ENCODE measurements at places on chromosomes 16 and 17.
A peak's percentile ranks its signal among the peaks of the same experiment; 100 is the strongest.

GRCh38 chr17:11239379-11239970 lies 1.5 kb upstream of the SHISA6 start:
- DNase-seq: no peak

DNA sequence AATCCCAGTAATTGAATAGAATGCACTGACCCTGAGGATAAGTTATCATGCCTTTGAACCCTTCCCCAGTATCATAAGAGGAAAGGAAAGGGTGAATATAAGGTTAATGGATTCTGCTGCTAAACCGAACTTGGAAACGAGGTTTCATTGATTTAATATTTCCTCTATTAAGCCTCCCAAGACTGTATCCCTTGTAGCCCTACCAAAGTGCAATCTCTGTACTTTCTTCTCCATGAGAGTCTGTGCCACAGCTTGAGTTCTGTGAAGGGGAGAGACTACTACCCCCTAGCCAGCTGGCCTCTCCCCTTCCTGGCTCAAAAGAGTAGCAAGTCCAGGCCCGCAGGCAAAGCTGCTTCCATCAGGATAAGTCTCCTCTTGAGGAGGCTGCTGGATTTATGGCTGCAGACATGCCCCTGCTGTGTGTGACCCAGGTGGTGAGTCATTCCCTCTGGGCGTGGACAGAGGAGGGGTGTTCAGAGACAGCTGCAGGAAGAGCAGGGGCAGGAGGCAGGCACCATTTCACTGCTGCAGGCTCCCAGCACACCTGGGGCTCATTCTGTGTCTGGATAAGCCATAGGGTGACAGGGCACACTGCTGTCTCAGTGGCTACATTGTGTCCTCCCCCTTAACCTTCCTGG lies 58.4 kb downstream of the TOM1L2 start:
- peak; percentile 42 for DNase-seq

DNA sequence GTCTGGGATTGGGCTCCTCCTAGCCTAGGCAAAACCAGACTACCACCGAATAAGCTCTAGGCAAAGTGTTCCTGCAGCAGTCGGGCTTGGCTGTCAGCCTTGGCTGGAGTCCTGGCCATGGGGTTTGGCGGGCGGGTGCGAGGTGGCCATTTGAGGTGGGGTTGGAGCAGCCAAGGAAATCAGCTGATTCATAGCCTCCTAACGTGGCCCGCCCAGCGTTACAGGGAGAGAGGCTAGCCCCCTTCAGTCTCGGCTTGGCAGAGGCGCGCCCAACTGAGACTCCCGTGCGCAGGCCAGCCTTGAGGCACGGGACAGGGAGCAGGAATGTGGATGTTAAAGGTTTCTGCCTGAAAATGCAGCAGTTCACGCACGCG lies 1.9 kb downstream of the PMP22 start:
- peak; percentile 90 for DNase-seq

- DNase-seq: no peak
These were observed 6.1 kb downstream of the USP7 start for GRCh38 chr16:8957509-8958157.

GRCh38 chr17:45147581-45148182 lies 593 bp upstream of the HEXIM1 start:
- DNase-seq: peak; percentile 80

DNA sequence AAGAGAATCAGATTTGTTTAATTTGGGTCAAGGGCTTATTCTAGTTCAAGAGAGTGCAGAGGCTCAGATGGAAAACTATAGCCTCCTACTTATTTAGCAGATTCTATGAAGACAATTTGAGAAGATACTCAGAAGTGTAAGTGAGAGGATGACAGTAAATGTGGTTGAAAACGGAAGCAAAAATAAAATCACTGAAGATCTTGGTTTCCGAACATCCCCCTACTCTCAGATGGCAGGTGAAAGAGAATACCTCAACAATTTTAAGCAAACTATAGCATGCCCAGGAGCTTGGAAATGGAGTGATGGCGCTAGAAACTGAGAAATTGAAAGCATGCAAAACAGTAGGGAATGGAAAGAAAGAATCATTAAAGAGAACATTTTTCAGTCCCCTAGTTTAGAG lies 705.5 kb upstream of the CDH8 start:
- no peak for DNase-seq

GRCh38 chr17:56831369-56832095 lies 2.2 kb downstream of the C17orf67 start:
- no peak for DNase-seq

- DNase-seq: peak; percentile 22
These were observed 154.2 kb downstream of the PITPNC1 start for GRCh38 chr17:67531291-67531690.

DNA sequence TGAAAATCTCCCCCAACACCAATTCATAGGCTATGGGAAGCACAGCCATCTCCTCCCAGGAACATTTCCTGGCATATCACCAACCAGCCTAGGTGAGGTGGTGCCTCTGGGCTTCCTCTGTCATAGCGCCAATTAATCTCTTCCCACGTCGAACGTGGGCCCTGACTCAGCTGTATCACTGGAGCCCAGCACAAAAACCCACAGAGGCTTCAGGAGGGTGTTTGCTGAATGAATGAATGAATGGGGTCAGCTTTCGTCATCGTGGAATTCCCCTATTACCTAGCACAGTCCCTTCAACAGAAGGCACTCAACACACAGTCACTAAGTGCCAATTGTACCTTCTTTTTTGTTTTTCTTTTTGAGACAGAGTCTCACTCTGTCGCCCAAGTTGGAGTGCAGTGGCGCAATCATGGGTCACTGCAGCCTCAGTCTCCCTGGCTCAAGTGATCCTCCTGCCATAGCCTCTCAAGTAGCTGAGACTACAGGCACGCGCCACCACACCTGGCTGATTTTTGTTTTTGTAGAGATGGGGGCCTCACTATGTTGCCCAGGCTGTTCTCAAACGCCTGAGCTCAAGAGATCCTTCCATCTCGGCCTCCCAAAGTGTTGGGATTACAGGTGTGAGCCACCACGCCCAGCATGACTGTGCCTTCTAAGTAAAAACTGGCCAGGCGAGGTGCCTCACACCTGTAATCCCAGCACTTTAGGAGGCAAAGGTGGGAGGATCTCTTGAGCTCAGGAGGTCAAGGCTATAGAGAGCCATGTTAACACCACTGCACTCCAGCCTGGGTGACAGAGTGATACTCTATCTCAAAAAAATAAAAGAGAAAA lies 4.1 kb downstream of the ZNF688 start:
- DNase-seq: no peak

- DNase-seq: no peak
These were observed 947 bp downstream of the SLC7A6OS start for GRCh38 chr16:68309799-68310198.

DNA sequence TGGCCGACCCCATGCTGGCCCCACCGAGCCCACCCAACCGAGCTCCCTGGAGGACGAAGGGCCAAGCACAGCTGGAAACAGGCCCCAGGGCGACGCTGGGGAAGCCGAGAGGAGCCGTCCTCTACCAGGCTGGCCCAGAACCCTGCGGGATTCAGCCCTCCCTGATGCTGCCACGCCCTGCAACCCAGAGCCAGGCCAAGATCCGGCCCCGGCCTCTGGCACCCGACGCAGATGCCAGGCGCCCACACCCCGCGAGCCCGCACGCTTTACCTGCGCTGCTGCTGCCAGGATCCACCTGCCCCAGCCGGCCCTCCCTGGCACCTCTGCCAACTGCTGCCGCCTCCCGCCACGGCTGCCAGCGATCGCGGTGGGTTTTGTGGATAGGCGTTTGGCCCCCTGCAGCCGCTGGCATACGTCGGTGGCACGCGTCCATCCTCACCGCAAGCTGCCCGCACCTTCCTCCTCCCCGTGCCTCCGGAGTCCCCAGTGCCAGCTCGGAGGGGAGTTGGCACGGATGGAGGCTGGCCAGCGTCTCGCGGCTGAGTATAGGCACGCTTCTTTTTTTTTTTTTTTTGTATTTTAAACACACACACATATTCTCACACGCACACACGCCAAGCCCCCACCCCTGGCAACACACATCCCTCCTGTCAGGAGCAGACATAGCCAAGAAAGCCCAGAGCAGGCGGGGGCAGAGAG lies 41.3 kb upstream of the ACSF3 start:
- no peak for DNase-seq

DNA sequence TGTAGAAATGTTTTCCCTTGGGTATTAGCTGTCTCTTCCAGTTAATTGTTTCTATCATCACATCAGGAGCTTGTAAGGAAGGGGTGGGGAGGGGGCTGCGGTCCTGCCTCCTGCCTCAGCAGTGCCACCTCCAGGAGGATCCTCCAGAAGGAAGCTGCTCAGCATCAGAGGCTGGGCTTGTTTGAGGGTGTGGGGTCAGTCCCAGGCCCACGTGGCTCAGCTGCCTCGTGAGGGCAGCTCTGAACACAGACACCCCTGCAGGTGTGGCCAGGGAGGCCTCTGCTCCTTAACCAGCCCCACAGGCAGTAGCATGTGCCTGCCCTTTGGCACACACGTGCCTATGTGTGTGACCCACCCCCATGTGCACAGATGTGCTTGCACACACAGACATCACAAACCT lies 46.3 kb downstream of the MRM1 start:
- no peak for DNase-seq

DNA sequence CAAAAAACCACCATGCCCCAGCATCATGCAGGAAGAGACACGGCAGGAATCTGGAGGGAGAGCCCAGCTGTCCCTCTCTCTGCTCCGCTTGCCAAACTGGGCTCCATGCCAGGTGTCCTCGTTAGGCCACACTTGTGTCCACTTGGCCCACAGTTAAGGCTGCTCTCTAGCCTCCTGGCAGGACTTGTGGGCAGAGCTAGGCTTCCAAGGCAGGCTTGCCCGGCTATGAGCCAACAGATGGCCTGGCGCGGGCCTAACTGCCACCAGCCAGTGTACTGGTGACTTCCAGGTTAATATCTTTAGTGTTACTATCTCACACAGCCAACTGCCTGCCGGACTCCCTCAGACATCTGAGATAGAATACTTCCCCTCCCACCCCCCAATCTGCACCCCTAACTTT lies 10.6 kb downstream of the ATP6V0D1 start:
- DNase-seq: peak; percentile 91

DNA sequence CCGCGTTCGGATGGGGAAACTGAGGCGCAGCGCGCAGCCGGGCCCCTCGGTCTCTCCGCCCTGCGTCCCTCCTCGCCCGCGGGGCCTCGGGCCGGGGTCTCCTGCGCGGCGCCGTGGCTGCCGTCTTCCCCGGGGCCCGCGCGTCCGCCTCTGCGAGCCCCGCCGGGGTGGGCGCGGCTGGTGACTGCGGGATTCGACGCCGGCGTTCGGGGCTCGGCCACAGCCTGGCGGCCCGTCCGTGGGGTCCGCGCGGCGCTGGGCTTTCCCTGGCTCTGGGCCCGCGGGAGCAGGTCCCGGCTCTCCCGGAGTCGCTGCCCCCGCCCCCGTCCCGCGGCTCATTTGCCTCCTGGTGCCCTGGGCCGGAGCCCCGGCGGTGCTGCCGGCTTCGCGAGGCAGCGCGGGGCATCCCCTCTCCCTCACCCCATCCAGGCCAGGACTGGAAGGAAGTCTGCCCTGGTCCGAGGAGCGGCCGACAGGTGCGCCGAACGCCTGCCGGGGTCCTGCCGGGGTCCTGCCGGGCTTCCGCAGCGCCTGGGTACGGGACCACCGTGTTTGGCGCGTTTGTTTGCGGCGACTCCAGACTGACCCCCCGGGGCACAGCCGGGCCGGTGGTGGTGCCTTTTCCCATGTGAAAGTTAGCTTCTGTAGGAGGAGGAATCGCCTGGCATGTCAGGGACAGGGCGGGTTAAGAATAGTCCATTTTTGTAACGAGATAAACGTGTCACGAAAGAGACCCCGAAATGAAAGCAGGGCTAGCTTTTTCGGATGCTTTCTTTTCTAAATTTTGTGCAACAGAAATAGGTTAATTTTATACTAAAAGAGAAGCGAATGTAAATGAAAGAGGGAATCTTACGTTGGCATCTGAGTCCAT lies 671 bp downstream of the CHMP6 start:
- DNase-seq: no peak

DNA sequence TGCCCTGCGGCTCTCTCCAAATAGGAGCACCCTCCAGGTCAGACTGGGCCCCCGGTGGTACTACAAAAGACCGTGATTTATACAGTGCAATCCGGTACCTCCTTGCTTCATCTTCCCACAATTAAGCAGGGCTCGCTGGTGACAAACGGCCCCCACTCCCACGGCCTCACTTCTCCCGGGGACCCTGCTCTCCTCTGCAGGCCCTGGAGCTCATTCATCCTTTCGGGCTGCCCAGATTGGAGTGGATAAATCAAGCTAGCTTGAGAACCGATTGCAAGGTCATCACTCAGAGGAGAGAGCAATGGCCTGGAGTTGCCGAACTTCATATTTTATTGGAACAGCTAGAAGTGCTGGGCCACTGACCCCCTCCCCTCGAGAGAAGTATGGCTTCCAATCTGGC lies 193.5 kb upstream of the IRX6 start:
- DNase-seq: no peak

DNA sequence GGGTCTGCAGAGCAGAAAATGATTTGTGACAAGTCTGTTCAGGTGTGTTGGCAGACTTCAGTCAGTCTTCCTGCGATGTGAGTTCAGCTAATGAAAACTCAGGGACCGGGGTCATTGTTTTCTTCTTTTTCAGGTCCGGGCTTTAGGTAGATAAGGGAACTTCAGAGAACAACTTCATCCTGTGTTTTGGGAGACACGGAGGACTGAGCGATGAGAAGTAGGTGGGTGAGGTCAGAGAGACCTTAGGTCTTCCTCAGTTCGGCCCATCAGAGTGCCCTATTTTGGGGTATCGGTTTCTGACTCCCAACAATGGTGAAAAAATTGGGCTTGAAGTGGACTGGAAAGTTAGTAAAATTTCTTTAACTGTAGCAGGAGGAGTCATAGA lies 88.9 kb upstream of the ATF7IP2 start:
- no peak for DNase-seq

All from left ventricle myocardium inferior (tissue), 1 donor.